ENCODE measurements at places on chromosomes 3 and 15. TPM values are rescaled to one million over a fixed set of nuclear protein-coding genes. Genes with fewer than 3 reads are reported as not detected.

Gene STRIT1
- not detected for total RNA-seq

DNA sequence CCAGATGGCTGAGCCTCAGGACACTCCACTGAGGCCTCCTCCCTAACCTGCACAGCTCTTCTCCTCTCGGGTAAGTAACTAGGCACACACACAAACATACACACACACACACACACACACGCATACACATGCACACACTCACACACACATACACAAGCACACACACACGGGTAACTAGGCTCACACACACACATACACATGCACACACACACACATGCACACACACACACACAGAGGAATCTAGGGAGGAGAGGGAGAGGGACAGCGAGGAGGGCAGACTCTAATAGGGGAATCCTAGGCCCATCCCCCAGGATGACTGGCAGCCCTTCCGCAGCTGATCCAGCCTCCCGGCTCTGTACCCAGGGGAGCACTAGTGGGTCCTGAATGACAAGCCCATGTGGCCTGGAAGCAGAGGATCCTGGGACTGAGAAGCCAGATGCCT, 177.4 kb upstream of the LINGO1 start:
- no peaks in the 10 kb centered on the region for H3K4me1 ChIP-seq
- no peaks in the 10 kb centered on the region for H3K27me3 ChIP-seq
- no peaks in the 10 kb centered on the region for H3K36me3 ChIP-seq

GRCh38 chr3:196115678-196116083, 33.8 kb upstream of the TFRC start:
- no peak overlapping the region for H3K27ac ChIP-seq
- H3K27me3 ChIP-seq: no peaks in the 10 kb centered on the region
- no peak overlapping the region for H3K4me3 ChIP-seq
- peaks cover 3% of the 10 kb centered on the region for H3K36me3 ChIP-seq

DNA sequence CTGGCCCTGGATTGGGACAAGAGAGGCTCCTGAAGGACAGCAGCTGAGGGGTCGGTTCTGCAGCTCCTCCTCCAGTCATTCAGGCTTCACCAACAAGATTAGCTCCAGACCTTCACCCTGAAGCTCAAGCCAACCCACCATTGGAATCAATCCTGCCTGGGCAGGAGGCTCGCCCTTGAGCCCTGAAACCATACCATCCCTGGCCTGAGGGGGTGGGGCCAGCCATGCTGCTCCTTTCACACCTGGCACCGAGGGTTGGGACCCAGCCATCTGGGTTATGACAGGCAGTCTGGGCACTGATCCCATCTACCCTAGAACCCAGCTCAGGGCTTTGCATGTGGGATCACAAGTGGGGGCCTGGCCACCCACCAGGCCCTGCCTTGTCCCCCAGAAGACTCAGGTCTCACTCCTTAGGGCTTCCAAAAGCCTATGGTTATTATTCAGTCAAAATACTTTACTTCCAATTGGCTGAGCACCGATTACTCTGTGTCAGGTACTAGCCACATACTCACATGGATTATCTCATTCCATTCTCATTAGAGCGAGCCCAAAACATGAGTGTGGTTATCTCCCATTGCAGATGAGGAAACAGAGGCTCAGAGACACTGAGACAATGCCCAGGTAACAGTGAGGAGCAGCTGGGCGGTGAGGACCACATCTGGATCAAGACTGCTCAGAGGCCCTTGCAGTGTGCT, 3.1 kb downstream of the ABHD14B start:
- no peaks in the 10 kb centered on the region for H3K27me3 ChIP-seq
- H3K4me1 ChIP-seq: peaks cover 17% of the 10 kb centered on the region
- no peak for DNase-seq
- peaks cover 3% of the 10 kb centered on the region for H3K36me3 ChIP-seq

DNA sequence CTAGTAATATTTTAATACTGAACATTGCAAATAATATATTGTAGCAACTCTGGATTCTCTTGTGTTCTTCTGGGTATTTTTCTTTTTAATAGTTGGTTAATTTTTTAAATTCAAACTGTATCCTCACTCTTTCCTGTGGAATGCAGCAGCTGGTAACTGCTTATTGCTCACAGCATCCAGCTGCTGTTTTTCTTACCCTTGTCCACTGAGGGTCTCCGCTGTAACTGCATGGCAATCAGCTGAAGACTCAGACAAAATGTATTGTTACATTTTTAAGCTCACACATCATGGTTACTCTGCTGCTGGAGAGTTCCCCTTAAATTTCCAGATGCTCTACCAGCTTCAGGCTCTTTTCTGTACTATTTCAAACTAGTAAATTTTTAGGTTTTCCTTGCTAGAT, 227.6 kb downstream of the MBNL1 start:
- no peak overlapping the region for H3K4me3 ChIP-seq
- DNase-seq: no peak
- peaks cover 10% of the 10 kb centered on the region for H3K4me1 ChIP-seq
- no peaks in the 10 kb centered on the region for H3K36me3 ChIP-seq
- H3K27ac ChIP-seq: no peak overlapping the region
- H3K27me3 ChIP-seq: no peaks in the 10 kb centered on the region

Gene ARIH2
- total RNA-seq: 126 TPM

Gene TBC1D5
- total RNA-seq: 48.5 TPM

GRCh38 chr3:168096210-168096652, 507 bp upstream of the GOLIM4 start:
- H3K4me3 ChIP-seq: peak overlapping the region; percentile 79
- H3K27me3 ChIP-seq: peaks cover 61% of the 10 kb centered on the region
- H3K36me3 ChIP-seq: no peaks in the 10 kb centered on the region
- peak overlapping the region; percentile 84 for H3K27ac ChIP-seq
- H3K4me1 ChIP-seq: peaks cover 8% of the 10 kb centered on the region
- peak; percentile 37 for DNase-seq

Gene SLC12A1
- not detected for total RNA-seq

- H3K4me1 ChIP-seq: peaks cover 20% of the 10 kb centered on the region
- no peaks in the 10 kb centered on the region for H3K27me3 ChIP-seq
- H3K4me3 ChIP-seq: no peak overlapping the region
- no peak for DNase-seq
- H3K27ac ChIP-seq: no peak overlapping the region
Observed at GRCh38 chr3:136141891-136142290, 54.2 kb downstream of the MSL2 start.

DNA sequence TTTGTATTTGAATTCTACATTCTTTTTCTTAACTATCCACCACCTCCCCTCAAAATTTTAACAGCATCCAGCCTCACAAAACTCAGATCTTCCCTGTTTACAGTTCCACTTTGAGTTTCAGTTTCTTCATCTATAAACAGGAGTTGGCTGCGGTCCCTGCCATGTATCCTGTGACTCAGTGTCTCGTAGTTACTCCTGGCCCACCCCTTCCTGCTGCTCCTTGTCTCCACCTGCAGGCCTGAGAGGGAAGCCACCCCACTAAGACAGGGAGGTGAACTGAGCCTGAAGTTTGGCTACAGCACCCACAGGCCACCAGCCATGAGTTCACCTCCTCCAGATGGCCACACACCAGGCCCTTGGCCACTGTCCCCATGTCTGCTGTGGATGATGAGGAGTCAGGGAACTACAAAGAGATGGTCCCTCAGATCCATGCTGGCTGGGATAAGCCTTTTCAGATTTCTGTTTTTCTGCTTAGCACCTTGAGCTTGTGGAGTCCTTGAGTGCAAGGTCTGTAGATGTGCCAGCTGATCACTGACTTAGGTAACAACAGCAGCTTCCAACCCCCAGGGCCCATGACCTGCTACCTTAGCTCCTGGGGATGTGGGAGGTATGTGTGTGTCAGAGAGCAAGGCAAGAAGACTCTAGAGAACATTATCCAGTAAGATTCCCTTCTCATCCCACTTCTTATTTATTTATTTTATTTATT, 37.5 kb downstream of the CD86 start:
- no peak overlapping the region for H3K4me3 ChIP-seq
- DNase-seq: peak; percentile 66
- H3K27me3 ChIP-seq: no peaks in the 10 kb centered on the region
- H3K4me1 ChIP-seq: peaks cover 9% of the 10 kb centered on the region

DNA sequence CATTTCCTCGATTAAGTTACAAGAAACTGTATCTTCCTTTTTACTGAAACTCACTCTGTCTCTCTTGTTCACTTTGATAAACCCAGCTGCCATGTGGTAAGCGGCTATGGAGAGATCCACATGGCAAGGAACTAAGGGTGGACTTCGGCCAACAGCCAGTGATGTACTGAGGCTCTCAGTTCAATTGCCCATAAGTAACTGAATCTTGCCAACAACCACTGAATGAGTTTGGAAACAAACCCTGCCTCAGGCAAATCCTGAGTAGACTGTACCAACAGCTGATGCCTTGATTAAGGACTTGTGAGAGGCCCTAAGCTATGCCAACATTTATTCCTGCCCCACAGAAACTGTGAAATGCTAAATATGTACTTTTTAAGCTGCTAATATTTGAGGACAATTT, 433.5 kb downstream of the PLOD2 start:
- no peak overlapping the region for H3K4me3 ChIP-seq
- H3K4me1 ChIP-seq: no peaks in the 10 kb centered on the region

DNA sequence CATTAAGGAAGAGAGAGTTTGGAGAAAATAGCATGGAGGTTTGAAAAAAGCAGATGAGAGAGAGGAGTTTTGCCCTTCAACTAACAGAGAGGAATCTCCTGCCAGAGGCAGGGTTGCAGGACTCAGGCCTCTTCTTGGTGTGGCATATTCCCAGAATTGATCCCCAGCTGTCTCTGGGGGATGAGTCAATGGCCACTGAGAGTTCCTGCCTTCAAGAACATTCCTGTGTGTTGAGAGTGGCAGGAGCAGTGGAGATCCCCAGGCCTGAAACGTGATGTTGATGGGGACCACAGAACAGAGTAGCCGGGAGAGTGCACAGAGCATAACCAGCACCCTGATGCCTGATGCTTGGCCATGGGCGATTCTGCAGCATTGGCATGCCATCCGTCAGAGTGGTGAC, 348.4 kb upstream of the THBS1 start:
- DNase-seq: no peak
- no peak overlapping the region for H3K27ac ChIP-seq
- H3K36me3 ChIP-seq: no peaks in the 10 kb centered on the region
- H3K27me3 ChIP-seq: peaks cover 4% of the 10 kb centered on the region
- H3K4me1 ChIP-seq: no peaks in the 10 kb centered on the region
